Renal cortical epithelial cell (primary cell): ENCODE measurements at places on chromosomes 13 and 19. TPM values are rescaled to one million over a fixed set of nuclear protein-coding genes. Genes with fewer than 3 reads are reported as not detected.

Gene ZNF69
- 20.7 and 43.7 TPM in 2 replicates for total RNA-seq

DNA sequence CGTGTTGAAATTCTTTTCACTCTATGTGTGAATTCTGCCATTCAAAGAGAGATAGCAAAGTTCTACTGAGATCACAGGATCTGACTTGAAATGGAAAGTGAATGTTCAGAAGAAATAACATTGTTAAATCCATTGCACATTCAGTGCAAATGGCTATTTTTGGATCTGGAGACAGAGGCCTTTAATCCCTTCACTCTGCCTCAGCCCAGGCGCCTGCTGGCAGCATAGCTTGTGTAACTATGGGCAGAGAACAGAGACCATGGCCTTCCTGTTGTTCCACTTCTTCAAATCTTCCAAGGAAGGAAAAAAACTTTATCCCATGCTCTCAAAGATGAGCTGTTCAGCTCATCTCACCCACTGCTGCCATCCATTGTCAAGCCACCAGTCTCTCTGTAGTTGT lies 265.4 kb downstream of the LMO7 start:
- no peak for DNase-seq

DNA sequence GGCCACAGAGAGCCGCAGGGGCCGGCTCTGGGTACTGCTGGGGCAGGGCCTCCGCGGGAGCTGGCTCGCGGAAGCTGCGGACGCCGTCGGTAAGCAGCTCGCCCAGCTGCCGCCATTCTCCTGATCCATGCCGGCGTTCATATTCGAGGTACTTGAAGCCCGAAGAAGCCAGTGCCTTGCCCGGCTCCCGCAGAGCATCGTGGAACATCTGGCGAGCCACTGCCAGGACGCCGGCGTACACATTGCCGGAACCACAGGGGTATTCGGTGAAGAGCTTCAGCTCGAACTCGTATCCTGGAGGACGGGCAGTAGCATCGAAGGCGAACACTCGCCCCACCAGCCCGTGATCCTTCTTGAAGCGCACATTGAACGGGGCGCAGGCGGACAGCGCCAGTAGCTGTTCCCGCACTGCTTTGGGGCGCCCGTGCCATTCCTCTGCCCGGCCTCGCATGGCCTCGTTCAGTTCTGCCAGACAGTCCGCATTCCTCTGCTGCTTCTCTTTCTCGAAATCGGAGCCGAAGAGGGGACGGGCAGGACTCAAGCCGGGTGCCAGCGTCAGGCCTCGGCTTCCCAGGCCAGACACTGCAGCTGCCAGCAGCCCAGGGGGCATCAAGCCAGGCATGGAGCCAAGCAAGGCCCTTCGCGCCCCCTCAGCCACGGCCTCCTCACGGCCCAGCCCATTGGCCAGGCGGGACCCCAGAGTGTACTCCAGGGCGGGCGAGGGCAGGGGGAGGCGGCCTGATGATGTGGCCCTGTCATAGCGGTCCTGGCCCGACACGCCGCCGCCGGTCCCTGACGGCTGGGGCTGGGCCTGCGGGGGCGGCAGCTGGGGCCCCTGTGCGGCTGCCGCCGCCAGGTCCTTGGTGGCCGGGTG lies 1.0 kb downstream of the IRF2BP1 start:
- DNase-seq, result no peak

- DNase-seq, result peak; percentile 69
Observed at GRCh38 chr19:1154731-1155351, 19.2 kb downstream of the SBNO2 start.

Gene SERTAD1
- total RNA-seq, result 13.3 and 17.0 TPM in 2 replicates
